NCI-H2107 (cell line): ENCODE measurements at places on chromosomes 6 and 20.

- DNase-seq = no peak
Observed at GRCh38 chr6:48183811-48184605, 73.0 kb upstream of the PTCHD4 start.

DNA sequence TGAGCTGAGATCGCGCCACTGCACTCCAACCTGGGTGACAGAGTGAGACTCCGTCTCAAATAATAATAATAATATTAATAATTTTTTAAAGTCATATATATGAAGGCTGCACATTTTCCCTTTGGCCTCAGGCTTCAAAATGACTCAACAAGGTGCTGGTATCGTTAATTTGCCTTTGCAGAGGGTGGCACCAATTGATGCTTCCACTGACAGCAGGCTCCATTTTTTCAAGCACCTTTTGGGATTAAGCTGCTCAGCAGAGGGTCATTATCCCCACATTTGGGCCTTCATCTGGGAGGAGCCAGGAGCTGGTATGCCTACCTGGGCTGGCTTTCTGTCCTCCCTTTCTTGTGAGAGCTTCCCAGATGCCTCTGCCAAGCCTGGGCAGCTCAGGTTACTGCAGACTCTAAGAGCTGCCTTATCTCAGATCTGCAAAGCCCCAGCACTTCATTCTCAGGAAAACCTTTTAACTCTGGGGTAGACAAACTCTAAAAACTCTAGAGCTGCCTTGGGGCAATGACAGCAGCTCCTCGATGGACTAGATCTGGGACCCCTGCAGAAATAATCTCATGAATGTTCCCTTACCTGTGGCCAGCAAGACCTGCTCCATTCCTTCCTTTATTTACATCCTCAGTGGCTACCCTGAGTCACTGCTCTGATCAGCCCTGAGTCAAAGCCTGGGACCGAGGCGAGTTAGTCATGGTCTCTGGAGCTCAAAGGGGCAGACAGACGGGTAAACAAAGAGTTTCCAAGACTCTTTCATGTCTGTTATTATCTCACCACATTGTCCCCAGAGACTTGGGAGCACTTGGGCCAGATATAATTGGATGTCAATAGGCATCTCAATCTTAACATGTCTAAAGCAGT, 80.0 kb upstream of the EYA2 start:
- DNase-seq = no peak

DNA sequence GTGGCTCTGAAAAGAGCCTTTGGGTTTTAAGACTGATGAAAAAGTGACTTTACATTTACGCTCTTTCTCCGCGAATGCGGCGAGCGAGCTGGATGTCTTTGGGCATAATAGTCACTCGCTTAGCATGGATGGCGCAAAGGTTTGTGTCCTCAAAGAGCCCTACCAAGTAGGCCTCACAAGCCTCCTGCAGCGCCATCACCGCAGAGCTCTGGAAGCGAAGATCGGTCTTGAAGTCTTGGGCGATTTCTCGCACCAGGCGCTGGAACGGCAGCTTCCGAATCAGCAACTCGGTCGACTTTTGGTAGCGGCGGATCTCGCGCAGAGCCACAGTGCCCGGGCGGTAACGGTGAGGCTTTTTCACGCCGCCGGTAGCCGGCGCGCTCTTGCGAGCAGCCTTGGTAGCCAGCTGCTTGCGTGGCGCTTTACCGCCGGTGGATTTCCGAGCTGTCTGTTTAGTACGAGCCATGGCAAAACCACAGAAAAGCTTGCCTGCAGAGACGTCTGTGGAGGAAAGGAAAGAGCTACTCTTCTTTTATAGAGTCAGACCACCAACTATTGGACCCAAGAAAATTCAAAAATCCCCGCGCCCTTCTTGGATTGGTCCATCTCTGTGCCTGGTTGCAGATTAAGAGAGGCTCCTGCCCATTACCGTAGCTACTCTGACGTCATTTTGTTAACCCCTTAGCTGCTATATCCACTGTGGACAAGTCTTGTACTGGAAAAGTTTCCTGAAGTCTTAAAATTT, 55.5 kb upstream of the HFE start:
- DNase-seq = peak; percentile 85

GRCh38 chr6:111772381-111772780, 100.9 kb downstream of the FYN start:
- no peak for DNase-seq

DNA sequence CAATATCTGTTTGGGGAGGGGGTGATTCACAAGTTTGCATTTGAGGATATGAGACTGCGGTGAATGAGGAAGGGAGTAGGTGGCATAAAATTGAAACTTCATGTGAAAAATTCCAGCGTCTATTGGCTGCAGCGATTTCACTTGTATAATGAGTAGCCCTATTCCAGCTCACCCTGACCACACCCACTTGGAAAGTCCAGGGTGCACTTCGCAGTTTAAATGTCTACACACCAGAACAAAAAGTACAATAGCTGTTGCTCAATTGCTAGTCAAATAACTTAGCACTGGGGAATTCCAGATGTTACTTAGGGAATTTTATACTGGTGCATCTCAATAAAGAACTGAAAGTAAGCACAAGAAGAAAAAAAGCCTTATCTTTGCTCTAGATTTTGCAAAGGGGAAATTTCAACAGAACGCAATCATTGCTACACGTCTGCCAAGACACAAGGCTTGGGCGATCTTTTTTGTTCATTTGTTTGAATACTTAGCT, 6.3 kb downstream of the TNFAIP3 start:
- no peak for DNase-seq

GRCh38 chr6:31008165-31008564, 2.1 kb upstream of the MUC22 start:
- DNase-seq = no peak

DNA sequence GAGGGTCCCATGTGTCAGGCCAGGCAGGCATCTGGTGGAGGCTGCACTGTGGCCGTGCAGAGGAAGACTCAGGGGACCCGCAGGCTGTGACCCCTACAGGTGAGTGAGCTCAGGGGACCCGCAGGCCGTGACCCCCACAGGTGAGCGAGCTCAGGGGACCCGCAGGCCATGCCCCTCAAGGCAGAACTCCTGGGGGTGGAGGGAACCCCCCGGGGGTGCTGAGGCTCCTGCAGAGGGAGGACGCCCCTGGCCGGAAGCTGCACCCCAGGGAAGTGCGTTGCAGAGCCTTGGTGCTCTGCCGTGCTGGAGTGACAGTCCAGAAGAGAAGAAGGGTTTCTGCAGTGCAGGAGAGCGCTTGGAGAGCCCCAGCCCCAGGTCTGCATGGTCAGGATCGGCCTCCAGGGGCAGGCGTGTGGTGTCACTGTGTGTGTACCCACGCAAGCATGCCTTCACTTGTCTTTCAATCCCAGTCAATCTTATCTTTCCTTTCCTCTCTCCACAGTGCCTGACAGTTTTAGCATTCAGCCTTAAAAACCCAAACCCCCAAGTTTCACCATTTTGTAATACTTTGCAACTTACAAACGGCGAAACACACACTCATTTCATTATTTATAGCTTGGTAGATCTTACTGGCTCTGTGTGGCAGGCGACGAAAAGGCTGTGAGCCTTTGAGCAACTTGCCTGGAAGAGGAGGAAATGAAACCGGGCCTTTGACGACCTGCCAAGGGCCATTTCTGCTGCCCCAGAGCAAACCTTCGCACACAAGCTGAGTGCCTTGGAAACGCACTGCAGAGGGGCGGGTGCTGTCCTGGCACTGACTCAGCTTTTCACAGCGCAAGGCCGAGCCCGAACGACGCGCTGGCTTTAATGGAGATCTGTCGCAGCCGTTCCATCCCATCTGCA, 101.4 kb upstream of the AGPAT4 start:
- peak; percentile 9 for DNase-seq

DNA sequence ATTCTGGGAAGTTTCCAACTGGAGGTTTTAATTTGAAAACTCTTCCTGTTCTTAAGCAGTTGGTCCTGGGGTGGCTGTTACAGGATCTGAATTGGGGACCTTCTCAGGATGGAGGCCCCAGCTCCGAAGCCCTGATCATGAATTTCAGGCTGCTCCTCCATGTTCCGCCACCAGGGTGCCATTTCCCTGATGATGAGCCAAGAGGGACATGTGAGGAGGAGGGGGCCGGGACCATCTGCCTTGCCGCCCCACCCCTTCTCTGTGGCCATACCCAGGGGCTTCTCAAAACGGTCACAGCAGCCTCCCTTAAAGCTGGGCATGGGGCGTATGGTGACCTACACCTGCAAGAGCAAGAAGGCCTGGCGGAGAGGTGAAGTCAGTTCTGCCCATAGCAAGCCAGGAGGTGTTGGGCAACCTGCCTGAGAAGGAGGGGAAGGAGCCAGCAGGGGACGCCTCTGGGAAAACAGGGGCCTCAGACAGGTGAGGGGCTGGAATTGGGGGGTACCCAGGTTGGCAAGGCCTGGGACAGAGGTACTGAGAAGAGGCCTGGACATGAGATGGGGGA, 3.6 kb upstream of the BAK1 start:
- DNase-seq = no peak

DNA sequence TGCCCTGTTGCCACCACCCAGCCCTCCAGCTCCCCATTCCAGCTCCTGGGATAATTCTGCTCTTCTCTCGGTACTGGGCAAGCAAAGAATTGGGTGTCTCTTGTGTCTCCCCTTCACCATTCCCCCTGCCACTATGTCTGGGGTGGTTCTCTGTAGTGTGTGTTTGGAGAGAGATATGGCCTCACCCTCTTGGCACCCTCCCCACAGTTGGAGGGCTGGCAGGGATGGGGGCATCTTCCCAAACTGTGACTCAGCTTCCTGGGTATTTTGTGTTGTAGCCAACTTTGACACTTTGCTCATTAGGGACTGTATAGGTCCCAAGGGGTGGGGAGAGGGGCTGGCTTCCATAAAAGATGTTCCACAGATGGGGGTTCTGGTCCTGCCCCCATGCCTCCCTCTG, 1.7 kb downstream of the TNXB start:
- no peak for DNase-seq

- no peak for DNase-seq
Observed at GRCh38 chr6:71766796-71767195, 119.6 kb upstream of the RIMS1 start.

DNA sequence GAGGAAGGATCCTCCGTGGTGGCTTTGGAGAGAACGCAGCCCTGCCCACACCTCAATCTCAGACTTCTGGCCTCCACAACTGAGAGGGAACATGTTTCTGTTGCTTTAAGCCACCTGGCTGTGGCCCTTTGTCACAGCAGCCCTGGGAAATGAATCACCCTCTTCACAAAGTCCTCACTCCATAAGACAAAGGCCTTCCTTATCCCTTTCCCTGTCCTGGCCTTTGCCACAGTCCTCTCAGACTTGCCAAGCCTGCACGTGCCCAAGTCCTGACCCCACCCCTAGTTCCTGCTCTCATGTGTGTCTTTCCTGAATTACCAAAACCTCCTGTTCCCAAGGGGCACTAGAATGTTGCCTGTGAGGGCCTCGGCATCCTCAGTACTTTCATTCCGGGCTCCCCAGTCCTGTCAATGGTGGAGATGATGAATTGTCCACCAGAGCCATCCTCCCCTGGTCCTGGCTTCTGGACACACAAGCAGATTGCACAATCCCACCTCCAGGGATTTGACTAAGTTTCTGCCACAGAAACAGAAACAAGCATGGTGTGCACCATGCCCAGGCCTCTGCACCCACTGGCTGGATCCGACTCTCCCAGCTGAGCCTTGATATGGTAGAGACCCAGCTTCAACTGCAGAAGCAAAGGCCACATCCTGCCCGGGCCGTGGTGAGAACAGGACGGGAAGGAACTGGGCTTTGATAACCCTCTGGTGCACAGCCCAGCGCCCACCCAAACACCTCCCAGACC, 232.6 kb upstream of the PDE10A start:
- no peak for DNase-seq

DNA sequence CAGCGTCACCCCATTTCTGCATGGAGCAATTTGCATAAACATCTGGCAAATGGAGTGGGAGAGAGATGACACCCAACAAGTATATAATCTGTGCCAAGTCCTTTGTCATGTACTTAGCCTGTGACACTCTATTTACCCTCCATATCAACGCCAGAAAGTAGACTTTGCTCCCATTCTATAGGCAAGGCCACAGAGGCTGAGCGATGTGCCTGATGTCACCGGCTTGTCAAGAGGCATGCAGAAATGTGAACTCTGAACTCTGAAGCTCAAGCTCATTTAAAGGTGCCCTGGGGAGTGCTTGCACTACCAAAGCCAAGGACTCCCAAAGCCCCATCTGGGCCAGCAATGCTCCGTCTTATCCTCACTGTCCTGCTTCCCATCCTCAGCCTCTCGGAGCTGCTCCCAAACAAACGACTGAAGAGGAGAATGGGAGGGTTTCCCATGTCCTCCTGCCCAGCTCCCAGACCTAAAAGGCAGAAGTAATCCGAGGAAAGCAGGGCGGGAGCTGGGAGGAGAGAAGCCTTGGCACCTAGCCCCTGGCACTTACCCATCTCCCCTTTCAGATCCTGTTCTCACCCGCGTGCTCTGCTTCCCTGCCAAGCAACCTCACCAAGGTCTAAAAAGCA, 9.2 kb downstream of the CPNE5 start:
- DNase-seq = no peak

GRCh38 chr20:31560094-31560745, 44.9 kb upstream of the ID1 start:
- DNase-seq = no peak

- DNase-seq = no peak
Observed at GRCh38 chr6:41671376-41671775, 33.1 kb downstream of the MDFI start.

DNA sequence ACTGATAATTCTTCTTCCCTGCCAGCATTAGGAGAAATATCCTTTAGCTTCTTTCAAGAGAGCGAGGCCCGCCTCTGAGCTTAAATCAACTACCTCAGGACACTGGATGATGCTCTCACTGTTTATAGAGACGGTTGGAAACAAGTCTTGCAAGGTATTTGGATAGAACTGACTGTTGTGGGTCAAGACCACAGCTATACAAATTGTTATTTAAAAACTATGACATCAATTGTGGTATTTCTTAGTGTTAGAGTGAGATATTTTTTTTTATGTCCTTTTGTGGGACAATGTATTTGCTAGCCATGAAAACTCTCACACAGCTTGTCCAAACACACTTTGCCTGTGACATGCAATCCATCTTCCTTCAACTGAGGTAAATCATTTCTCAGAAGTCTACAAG, 136.3 kb upstream of the PHACTR1 start:
- no peak for DNase-seq

GRCh38 chr6:91713911-91714310, 1127.0 kb upstream of the MAP3K7 start:
- no peak for DNase-seq

DNA sequence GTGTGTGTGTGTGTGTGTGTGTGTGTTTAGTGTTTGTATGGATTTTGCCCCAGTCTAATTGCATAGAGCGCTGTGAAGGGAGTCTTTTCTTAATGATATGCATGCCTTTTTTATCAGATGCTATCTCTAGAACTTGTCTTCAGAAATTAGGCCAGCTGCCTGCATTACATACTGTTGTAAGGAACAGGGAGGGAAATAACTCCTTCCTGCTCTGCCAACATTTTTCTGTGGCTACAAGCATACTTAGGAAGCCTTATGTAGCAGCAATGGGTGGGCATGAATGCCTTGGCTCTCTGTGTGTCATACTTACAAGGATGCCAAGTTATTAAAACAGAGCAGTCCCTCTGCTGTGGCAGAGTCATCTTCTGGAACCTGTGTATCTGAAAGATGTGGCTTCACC, 8.0 kb upstream of the COL21A1 start:
- no peak for DNase-seq

- DNase-seq = no peak
Observed at GRCh38 chr6:139628270-139628669, 253.8 kb upstream of the CITED2 start.

- no peak for DNase-seq
Observed at GRCh38 chr20:35586751-35587425, 28.7 kb upstream of the SPAG4 start.

- no peak for DNase-seq
Observed at GRCh38 chr6:73586416-73586974, 65.7 kb upstream of the EEF1A1 start.

GRCh38 chr20:53748176-53748575, 154.5 kb upstream of the ZNF217 start:
- no peak for DNase-seq

GRCh38 chr6:154433477-154434241, 76.8 kb downstream of the CNKSR3 start:
- no peak for DNase-seq
